Brain (organoid and tissue), 16 donors: ENCODE measurements at places on chromosomes 16 and 17.

GRCh38 chr17:48045316-48046001 lies 2.7 kb upstream of the NFE2L1 start:
- no peak for DNase-seq

GRCh38 chr17:3641717-3642486 lies 5.3 kb downstream of the CTNS start:
- no peak for DNase-seq

- DNase-seq, result peak; percentile 50
Measured at GRCh38 chr17:68514831-68515635, 2.8 kb downstream of the PRKAR1A start.

GRCh38 chr16:55249936-55250335 lies 74.1 kb upstream of the IRX6 start:
- DNase-seq, result no peak

GRCh38 chr17:81858170-81858966 lies 2.0 kb downstream of the P4HB start:
- no peak for DNase-seq

- no peak for DNase-seq
Measured at GRCh38 chr17:45895969-45896785, 1.8 kb downstream of the MAPT start.

GRCh38 chr17:17181666-17182597 lies 24.2 kb downstream of the PLD6 start:
- DNase-seq, result no peak

DNA sequence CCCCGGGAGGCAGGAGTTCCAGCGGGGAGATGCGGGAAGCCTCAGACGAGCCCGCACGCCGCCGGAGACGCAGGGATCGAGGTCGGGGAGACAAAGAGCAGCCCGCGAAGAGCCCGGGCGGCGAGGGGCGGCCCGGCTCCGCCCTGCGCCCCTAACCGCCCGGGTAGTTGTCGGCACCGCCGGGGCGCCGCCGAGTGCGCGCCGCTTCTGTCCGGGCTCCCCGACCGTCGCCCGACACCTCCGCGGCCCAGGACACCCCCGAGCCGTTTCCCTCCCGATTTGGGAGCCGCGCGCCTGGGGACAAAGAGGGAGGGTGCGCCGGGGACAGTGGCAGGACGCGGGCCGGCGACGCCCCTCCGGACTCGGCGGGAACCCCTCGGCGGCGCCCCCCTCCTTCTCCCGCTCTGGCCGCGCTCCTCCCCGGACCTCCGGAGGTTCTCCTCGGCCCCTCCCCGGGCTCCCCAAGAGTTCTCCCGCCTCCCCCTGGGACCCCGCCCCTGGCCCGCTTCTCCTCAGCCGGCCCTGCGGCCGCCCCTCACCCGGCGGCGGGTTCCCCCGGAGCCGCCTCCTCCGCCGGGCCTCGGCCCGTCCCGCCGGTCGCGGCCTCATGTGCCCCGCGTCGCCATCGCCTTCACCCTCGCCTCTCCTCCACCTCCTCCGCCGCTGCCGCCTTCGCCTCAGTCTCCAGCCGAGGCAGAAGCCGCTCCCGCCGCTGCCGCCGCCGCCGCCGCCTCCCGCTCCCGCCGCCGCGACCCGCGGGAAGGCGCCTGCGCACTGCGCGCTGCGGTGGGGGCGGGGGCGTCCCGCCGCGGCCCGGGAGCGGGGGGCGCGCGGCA lies at the start of gene GJC1:
TSS of gene GJC1 (minus strand) at position 765 of the 836 bp plus-strand sequence. CDS start 24,470 bp downstream, outside the sequence.
- DNase-seq, result peak; percentile 77

DNA sequence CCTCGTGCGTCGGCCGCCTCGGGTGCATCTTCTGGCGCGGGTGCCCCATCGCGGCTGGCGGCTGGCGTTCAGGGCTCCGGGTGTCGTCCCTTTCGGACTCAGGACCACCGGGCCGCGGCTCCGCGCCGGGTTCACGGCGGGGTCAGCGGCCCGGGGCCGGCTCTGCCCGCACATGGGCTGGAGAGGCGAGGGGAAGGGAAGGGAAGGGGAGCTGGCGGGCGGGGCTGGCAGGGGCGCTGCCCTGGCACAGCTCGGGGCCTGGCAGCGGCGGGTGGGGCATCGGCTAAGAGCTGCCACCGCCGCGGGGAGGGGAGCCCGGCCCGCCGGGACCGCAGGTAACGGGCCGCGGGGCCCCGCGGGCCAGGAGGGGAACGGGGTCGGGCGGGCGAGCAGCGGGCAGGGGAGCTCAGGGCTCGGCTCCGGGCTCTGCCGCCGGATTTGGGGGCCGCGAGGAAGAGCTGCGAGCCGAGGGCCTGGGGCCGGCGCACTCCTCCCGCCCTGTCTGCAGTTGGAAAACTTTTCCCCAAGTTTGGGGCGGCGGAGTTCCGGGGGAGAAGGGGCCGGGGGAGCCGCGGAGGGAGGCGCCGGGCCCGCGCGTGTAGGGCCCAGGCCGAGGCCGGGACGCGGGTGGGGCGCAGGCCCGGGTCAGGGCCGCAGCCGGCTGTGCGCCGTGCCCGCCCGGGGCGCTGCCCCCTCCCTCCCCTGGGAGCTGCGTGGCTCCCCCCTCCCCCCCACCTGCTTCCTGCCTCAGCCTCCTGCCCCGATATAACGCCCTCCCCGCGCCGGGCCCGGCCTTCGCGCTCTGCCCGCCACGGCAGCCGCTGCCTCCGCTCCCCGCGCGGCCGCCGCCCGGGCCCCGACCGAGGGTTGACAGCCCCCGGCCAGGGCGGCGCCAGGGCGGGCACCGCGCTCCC lies 646 bp downstream of the HIC1 start:
- no peak for DNase-seq

GRCh38 chr16:1422076-1422475 lies 1.5 kb upstream of the UQCC4 start:
- DNase-seq, result no peak

DNA sequence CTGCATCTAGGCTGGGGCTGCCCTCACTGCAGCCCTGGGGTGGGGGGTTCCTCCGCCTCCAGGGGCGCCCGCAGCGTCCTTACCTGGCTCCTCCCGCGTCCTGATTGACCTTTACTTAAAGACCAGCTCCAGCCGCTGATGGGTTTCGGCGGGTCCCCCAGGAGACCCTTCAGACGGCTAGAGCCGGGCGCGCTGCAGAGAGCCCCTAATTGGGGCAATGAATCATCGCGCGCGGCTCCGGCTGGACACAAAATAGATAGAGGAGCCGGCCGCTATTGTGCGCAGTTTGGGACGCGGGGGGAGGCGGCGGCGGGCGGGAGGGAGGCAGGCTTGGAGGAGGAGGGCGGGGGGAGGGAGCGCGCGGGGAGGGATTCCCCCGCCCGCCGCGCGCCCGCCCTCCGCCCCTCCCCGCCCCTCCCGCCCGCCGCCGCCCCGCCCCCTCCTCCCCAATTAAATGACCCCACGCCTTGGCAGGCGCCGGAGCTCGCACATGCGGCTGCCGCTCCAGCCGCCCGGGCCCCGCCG lies 56.5 kb upstream of the CIBAR2 start:
- DNase-seq, result peak; percentile 48

DNA sequence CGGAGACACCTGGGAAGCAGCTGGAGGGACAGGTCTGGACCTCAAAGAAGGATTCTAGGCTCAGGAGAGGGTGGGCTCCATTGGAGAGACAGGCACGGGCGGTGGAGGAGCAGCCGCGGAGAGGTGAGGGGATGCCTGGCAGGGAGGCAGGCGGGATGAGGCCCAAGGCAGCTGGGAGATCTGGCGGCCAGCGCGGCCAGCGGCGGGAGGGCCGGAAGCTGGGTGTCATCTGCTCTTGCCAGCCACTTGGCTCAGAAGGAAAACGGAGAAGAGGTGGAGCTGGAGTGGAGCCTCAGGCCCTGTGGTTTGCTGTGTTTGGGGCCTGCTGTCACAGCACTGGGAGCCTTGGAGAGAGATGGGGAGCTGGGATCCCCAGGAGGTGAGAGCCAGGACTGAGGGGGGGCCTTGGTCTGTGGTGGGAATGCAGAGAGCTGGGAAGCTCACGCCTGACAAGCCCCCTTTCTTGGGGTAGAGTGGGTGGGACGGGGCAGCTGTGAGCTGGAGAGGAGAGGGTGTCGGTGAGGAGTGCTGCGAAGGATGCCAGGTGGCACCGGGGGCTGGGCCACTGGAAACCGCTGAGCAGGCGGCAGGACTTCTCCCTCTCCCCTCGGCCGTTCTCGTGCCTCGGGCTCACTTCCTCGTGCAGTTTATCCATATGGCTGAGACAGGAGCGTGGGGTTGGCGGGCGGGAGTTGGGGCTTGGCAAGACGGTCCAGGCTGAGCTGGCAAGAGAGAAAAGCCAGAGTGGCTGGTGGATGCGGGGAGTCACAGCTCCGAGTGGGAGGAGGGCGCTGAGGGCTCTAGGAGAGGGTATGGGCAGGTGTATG lies 8.0 kb downstream of the TBC1D24 start:
- DNase-seq, result no peak

GRCh38 chr16:27123795-27124409 lies 57.2 kb downstream of the C16orf82 start:
- DNase-seq, result no peak

DNA sequence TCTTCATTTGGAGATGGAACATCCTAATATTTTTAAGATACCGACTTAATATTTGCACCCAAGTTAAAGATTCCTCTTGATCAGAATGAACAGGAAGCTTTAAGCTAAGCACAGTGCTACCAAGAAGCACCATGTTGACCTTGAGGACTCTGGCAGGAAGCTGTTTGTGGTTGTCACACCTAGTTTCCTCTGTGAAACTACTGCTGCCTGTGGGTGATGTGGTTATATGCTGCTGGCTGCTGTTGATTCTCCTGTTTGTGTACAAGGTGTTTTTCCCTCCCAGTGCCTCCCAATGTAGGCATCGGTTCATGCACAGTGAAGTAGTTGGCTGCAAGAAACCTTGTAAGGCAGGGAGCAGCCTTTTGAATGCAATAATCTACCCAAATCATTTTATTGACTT lies 23.4 kb downstream of the RBL2 start:
- DNase-seq, result no peak

DNA sequence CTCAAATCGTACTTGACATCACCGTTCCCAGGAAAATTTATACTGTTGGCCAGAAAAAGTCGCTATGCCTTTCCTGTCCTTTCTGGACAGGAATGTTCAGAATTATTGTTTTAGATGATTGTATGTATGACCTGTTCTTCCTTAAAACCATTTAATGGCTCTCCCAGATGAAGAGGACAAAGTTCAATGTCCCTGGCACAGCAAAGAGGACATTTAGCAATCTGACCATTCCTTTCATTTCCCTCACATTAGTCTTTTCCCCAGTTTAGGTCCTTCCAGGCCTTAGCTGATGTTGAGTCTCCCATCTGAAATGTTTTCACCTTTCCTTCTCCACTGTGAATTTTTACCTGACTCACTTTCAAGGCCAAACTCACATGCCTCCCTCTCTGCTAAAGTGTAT lies 938.9 kb downstream of the CDH11 start:
- DNase-seq, result no peak

GRCh38 chr17:78753316-78754250 lies 28.5 kb downstream of the CYTH1 start:
- no peak for DNase-seq

- DNase-seq, result no peak
Measured at GRCh38 chr17:50632637-50633036, 2.0 kb upstream of the ABCC3 start.

DNA sequence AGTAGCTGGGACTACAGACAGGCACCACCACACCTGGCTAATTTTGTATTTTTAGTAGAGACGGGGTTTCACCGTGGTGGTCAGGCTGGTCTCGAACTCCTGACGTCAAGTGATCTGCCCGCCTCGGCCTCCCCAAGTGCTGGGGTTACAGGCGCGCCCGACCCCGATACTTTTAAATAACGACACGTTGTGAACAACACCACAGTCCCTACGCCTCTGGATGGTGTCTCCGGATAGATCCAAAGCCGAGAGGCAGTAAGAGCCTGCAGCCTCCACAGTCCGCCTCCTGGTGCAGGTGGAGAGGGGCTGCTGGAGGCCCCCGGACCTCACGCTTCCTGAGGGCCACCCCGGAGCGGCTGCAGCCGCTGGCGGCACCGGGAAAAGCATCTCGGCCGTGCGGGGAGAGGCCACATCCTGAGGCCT lies 741 bp upstream of the TLCD3A start:
- no peak for DNase-seq

GRCh38 chr17:29140631-29141513 lies 39.3 kb downstream of the MYO18A start:
- peak; percentile 56 for DNase-seq

GRCh38 chr17:57356153-57356718 lies 99.9 kb downstream of the MSI2 start:
- DNase-seq, result no peak

- DNase-seq, result no peak
Measured at GRCh38 chr16:17224879-17225281, 245.9 kb downstream of the XYLT1 start.

DNA sequence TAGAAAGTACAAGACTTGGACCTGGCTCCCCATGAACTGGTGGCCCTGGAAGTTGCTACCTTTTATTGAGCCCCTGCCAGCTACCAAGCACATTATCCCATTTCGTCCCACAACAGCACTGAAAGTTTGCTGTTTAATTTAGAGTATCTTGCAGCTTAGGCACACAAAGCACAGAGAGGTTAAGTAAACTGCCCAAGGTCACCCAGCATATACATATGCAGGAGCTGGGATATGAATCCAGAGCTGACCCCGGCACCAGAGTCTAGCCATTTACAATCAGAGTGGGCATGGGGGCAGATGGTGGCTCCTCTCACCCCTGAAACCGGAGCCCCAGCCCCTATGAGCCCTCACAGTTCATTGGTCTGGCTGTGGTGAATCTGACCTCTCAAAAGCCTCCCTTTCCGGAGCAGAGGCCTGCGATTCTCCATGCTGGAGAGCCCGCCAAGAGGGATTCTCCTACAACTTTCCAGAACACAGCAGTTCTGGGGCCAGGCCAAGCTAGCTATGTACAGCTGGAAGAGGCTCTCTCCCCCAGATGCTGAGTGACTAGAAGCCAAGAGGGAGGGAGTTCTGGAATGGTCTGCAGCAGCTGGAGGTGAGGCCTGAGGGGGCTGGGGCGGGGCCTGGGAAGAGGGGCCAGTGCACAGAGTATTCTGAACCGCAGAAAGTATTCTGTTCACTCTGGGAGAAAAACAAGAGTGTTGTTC lies 58.3 kb downstream of the SREBF1 start:
- DNase-seq, result no peak

- no peak for DNase-seq
Measured at GRCh38 chr17:9977180-9977575, 72.1 kb upstream of the RCVRN start.

DNA sequence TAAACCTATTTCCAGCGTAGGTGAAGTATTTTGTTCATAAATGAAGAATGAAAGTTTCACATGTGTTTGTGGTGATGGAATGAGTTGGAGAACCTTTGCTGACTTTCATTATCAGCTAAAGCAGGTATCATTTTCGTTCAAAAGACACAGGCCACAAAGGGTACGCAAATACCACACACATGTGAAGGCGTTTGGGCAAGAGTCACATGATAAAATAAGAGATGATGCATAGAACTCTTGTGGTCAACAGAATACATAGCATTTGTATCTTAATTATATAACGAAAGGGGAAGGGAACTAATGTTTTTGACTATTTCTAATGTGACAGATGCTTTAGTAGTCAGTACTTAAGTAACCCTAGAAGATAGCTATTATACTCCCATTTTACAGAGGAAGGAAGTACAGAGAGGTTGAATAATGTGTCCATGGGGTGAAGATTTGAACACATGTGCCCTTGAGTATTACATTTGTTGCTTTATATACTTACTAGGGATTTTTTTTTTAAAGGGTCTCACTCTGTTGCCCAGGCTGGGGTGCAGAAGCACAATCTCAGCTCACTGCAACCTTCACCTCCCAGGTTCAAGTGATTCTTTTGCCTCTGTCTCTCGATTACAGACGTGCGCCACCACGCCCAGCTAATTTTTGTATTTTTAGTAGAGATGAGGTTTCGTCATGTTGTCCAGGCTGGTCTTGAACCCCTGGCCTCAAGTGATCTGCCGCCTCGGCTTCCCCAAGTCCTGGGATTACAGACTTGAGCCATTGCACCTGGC lies 4.8 kb downstream of the RPA1 start:
- no peak for DNase-seq
